M059J (cell line): ENCODE measurements at places on chromosomes 3 and 15. TPM values are rescaled to one million over a fixed set of nuclear protein-coding genes. Genes with fewer than 3 reads are reported as not detected.
A peak's percentile ranks its signal among the peaks of the same experiment; 100 is the strongest.

DNA sequence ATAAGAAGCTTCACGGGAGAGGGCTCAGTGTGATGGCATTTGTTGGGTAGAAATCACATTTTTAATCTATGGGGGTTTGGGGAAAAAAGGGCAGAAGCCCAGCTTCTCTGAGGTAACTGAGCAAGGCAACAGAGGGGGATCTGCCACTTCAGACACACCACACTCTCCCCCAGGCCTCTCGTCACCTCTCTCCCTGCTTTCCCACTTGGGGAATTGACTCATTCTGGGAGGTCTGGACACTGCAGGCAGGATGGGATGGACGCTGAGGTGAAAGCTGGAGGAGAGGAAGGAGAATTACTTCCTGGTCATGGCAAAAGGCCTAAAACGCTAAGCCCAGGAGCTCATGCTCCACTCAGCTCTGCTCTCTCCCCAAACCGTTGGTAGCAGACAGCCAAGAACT is 33.2 kb downstream of the MYO5C start:
- peak; percentile 71 for DNase-seq

DNA sequence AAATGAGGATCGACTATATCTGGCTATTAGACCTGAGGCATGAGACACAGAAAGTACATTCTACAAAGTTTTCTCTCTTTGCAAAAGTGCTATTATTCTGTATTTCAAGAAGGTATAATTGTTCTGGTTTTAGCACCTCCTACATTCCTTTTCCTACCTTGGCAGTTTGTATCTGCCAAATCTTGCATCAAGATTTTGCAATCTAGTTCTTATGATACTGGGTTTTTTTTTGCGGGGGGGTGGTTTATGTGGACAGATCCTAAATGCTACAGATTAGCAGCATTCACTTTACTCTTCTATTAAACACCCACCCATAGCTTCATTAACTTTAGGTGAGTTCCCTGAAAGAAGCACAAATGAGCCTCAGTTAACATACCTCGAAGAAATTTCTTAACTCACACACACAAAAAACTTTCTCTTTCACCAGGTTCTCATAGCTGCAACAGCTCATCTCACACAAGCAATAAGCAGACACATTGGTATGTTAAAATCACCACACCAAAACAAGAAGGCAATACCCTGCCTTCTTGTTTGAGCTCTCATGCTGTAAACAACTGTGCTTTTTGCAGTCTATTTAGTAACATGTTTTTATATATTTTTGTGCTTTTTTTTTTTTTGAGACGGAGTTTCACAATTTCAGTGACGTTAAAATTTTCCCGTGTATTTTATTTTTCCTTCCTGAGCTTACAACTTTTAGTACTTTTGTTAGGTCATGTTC is 73.0 kb upstream of the VGLL4 start:
- no peak for DNase-seq

- DNase-seq, result no peak
These were observed 20.7 kb upstream of the ZBED2 start for GRCh38 chr3:111615880-111616279.

The KCNMB3 gene
- total RNA-seq, result 0.52 and 1.1 TPM in 2 replicates

DNA sequence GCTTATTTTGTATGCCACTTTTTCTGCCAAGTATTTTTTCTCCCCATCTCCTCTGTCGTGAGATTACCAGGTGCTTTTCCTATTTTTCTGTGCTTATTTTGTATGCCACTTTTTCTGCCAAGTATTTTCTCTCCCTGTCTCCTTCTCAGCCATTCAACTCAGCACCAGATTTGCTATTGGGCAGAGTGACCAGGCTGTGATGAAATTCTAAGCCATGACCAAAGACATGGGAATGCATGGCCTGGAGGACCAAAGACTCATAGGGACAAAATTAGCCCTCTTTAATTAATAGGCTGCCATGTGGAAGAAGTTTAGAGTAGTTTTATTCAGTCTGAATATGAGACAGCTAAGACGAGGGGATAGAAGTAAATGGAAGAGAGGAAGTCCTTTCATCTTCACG is 257.4 kb downstream of the SQOR start:
- peak; percentile 76 for DNase-seq

DNA sequence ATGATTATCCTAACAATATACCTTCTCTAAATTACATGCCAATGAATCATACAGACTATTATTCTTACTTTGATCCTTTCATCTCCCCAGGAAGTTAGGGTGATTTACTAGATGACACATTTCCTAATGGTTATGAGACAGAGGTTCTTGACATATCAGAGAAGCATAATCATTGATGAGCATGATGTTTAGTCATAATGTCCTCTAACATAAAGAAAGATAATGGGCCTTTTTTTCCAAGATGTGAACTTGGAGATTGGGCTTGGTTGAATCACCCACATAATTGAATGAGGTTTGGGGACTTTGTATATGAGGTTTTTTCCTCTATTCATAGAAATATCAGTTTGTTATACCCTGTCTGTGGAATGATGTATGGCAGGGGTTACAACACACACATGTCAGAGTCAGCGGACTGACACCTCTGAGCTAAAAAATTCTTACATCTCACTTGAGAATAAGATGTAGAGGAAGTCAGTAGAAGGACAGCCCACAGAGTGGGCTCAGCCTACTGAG is 69.7 kb upstream of the DCBLD2 start:
- peak; percentile 97 for DNase-seq

The CDCP1 gene
- 23.7 and 33.5 TPM in 2 replicates for total RNA-seq

DNA sequence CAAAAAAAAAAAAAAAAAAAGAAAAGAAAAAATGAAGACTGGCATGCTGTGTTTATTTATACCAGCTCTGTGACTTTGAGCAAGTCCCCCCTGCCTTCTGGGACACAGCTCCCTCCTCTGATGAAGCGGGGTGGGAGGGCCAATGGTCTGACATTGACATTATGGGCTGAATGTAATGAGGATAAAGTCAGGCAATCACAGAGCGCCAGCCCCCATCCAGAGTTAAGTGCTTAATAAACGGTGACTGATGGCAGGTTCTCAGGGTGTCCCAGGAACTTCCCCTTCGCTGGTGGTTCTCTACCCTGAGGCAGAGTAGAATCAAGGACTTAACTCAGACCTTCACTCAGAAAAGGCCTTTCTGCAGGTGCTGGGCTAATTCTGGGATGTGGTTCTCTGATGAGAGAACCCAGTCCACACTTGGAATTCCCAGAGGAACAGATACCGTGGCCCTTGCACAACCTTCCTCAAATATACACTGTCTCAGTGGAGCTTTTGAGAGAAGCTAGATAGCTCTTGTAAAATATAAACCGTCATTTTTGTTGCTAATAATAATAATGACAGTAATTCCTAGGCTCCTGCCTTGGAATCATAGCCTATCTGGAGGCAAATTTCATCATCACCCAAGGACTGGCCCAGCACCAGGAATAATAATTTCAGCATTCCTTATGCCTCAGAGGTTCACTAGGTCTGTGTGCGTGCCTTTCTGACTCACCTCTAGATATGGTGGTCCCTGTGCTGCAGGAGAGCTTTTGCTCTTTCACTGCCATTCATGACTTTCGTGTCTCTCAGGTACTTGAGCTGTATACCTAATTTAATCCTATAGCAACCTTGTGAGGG is 115.8 kb downstream of the RPLP1 start:
- peak; percentile 67 for DNase-seq

- no peak for DNase-seq
These were observed 170.8 kb downstream of the SLC9A9 start for GRCh38 chr3:143677430-143677829.

The WDR49 gene
- not detected in 2 replicates for total RNA-seq

The FGD5 gene
- total RNA-seq, result 0.05 TPM in 1 of 2 replicates, not detected in the other

DNA sequence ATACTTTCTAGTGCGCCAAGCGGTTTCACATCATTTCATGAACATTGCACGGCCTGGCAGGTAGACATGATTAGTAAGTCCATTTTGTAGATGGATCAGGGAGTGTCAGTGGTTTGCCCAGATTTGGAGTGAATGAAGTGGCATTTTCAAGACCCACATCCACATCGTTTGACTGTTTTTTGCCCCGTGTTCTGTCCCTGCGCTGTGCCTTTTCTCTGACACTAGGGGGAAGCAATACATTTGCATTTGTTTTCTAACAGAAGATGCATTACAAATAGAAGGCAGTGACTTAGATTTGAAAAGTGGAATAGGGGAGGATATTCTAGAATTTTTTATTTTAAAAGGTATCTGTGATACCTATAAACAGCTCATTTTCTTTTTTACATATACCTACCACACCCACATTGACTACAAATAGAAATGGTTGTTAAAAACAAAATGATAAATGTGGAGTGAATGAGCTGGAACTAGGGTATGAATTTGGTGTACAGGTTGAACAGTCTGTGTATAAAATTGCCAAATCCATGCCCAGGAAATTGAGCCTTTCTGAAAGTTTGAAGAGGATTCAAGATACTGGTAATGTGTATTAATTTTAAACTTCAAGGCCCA is 98.0 kb downstream of the USP13 start:
- peak; percentile 14 for DNase-seq

GRCh38 chr3:120688121-120688520 is 6.1 kb upstream of the HGD start:
- peak; percentile 25 for DNase-seq

The JAGN1 gene
- 22.6 and 30.6 TPM in 2 replicates for total RNA-seq
